ENCODE measurements at places on chromosomes 6 and 20.

DNA sequence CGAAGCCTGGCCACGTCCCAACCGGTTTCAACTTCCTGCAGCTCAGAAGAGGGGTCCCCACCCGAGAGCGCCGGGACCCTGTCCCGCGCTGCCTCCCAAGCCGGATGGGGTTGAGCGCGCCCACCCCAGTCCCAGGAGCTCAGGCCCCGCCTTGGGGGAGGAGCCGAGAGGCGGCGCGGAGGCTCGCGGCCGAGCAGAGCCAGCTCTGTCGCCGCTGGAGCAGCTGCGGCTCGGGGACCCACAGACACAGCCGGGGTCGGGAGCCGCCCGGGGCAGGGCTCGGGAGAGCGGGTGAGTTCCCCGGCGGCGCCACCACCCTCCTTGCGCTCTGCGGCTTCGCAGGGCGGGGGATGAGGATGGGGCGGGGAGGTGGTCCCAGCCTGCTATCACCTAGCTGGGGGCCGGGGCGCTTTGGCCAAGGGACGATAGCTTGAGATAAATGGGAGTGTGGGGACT lies at the start of gene PPP1R16B:
Gene PPP1R16B (plus strand): TSS at position 196 of the 456 bp plus-strand sequence. CDS start 30,229 bp downstream, outside the sequence.
- DNase-seq: peak; percentile 69

- DNase-seq: no peak
These were observed 32.5 kb downstream of the PREP start for GRCh38 chr6:105370351-105370750.

DNA sequence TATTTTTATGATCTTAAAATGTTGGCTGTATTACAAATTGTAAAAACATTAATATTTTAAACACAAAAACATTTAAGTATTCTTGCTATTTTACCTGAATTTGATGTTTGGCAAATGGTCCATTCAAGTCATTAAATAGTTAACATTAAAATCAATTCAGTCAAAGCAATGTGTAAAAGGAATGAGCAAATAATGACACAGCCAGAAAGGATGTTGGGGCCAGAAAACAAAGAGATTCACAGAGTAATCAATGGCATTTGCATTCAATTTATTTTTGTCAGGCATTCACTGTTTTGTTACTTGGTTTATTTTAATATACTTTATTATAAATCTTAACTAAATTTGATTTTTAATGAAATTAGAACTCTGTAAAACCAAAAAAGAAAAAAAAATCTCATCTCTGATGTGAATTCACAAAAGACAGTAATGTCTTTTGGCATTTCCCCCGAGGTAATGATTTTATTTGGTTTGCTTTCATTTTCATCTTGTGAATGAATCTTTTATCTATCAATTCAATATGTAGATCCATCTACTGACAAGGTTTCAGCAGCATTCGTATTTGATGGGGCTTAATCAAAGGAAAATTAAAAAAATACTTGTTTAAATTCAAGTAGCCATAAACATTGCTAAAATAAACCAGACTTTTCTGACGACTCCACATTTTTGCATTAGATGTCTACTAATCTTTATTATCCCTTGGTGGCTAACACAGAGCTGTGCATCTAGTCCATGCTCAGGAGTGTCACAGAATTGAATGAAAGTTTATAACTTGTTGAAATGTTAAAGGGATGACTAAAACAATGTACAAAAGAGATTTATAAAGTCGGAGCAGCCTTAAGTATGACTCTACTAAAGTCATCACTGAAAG lies 866.7 kb upstream of the GJE1 start:
- DNase-seq: no peak

DNA sequence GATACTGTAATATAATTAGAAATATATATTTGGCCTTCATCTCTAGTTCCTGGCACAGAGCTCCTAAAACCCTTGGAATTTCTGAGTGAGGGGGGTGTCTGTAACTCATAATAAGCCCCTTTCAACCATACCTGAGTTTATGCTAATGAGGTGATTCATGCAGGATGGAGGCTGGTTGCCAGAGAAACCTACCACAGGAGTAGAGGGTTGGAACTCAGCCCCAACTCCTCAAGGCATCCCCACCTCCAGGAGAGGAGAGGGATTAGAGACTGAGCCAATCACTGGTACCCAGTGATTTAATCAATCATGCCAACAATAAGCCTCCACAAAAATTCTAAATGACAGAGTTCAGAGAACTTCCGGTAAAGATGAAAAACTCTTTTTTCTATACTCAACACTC lies 17.5 kb downstream of the UQCC1 start:
- no peak for DNase-seq

GRCh38 chr6:139371421-139372203 lies 2.8 kb downstream of the CITED2 start:
- no peak for DNase-seq

GRCh38 chr6:43248791-43249190 lies 5.5 kb downstream of the TTBK1 start:
- DNase-seq: no peak

- no peak for DNase-seq
These were observed 76.7 kb upstream of the CARMIL1 start for GRCh38 chr6:25202504-25202903.

DNA sequence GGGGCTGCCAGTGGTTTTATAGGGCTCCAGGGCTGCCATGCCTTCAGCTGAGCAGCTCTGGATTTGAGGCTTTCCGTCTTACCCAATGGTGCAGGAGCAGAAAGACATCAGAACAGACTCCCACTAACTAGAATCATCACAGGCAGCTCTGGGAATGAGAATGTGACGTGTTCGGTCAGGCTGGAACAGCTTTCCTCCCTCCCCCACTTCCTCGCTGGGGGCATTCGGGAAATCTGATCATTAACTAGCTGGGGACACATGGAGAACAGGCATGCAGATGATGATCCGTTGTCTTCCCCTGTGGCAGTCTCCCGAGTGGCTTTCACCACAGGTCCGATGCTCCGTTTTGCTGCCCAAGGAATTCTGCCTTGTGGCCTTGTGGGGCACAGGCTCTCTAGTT lies 5.5 kb upstream of the MTG2 start:
- no peak for DNase-seq

GRCh38 chr6:48449002-48449401 lies 338.0 kb upstream of the PTCHD4 start:
- DNase-seq: no peak

Data from stimulated activated CD4-positive, alpha-beta T cell treated with anti-CD3 and anti-CD28 coated beads, Interleukin-15, amount 100 ng/mL, for 1 hour (primary cell).